Adrenal gland (tissue), 19 donors: ENCODE measurements at places on chromosomes 1 and 21.
A peak's percentile ranks its signal among the peaks of the same experiment; 100 is the strongest.

DNA sequence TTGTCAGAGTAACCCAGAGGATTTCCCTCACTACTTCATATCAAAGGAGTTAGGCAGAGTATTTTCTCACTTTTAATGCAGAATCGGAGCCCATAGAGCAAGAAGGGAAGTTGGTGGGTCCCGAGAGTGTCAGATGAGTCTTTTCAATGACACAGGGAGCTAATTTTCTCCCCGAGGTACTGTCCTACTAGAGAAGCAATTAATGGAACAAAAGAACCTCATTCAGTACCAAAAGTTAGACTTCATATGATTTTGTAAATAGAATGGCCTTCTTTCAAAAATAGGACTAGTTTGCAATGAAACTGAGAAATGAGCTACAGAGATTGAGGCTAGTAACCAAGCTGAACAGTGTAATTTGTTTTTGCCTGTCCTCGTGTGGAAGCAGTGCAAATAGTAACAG is 3.9 kb downstream of the NCAM2 start:
- DNase-seq, result no peak

DNA sequence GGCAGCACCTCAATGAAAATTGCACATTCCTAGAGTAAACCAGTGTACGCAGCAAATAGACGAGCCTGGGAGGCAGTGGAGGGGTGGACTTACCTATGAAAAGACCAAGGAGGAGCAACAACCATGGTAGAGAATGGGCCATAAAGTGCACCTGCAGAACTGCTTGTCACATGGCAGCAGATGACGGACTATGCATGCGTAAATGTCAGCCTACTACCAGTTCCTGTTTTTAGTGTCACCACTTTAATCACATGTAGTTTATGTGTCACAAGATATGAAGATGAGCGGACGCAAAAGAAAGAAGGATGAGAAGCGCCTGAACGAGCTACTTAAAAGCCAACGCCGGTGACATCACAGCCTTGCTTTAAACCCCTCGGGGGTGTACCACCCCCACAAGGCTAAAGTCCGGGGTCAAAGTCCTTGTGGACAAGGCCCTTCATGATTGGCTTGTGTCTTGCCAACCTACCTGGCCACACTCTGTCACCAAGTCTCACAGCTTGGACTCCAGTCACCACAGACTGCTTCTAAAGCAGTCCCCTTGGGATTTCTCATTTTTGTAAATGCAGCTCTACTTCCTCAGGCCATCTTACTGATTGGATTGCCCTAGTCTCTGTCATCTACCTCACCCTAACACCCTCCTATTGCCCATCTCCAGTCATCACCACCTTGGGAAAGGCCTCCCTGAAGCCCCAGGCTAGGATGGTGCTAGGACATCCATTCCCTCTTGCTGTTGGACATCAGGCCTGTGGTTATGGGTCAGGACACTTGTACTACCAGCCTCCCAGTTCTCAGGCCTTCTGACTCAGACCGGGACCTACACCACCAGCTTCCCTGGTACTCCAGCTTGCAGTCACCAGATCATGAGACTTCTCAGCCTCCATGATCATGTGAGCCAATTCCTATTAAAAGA is 6.0 kb upstream of the LY9 start:
- no peak for DNase-seq

- no peak for DNase-seq
Measured at GRCh38 chr1:118711356-118711755, 276.8 kb downstream of the TBX15 start.

GRCh38 chr1:89271341-89272015 is 1.2 kb downstream of the GBP5 start:
- DNase-seq, result no peak

GRCh38 chr1:43885279-43885801 is 48.3 kb upstream of the ARTN start:
- no peak for DNase-seq

GRCh38 chr1:86339014-86339812 is 56.9 kb downstream of the ODF2L start:
- no peak for DNase-seq

DNA sequence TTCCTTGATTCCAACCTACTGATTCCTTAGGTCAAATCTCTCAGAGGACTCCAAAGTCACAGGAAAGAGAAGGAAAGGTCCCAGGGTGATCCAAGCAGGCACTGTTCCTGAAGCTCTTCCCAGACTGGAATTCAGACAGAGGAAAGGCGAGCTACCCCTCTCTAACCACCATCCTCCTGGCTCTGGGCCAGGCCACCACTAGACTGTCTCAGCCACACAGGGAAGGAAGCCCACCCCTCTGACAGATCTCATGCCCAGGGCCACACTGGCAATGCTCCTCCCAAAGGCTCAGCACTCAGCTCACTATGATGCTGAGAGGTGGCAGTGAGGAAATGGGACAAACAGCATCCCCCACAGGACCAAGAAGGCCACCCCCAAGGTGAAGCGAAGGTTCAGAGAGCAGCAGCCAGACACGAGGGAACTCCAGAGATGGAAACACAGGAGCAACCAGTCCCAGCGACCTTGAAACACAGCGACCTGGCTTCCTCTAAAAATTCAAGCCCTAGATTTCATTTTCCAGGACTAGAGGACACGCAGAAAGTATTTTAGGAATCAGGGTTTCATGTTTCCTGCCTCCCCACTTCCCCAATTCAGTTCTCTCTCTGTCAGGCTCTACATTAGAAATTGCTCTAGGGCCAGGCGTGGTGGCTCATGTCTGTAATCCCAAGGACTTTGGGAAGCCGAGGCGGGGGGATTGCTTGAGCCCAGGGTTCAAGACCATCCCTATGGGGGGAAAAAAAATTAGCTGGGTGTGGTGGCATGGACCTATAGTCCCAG is 18.8 kb downstream of the PIK3C2B start:
- DNase-seq, result no peak

DNA sequence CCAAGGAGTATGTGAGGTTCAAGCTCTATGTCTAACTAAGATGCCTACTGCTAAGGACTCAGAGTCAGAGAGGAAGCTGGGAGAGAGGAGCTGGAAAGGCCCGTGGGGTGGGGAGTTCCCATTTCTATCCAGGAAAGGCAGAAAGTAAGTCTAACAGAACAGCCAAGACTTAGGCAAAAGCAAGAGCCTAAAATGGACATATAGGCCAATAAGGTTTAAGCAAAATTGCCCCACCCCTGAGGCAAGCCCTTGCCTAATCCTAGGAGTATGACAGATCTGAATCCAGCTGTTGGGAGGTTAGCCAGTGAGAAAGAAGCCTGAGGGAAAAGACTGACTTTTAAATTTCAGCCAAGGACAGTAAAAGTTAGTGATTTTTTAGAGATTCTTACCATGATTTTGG is 1.6 kb upstream of the KLHDC9 start:
- DNase-seq, result no peak

- no peak for DNase-seq
Measured at GRCh38 chr1:89808441-89809117, 12.3 kb upstream of the LRRC8D start.

- no peak for DNase-seq
Measured at GRCh38 chr1:210061992-210062391, 124.0 kb downstream of the SYT14 start.

- DNase-seq, result no peak
Measured at GRCh38 chr21:41387042-41387819, 25.4 kb downstream of the MX2 start.

GRCh38 chr1:212591922-212592321 is 16.6 kb upstream of the ATF3 start:
- no peak for DNase-seq

- no peak for DNase-seq
Measured at GRCh38 chr1:28718586-28719331, 18.0 kb upstream of the YTHDF2 start.

GRCh38 chr21:45550522-45551210 is 8.4 kb upstream of the SLC19A1 start:
- DNase-seq, result peak; percentile 34

DNA sequence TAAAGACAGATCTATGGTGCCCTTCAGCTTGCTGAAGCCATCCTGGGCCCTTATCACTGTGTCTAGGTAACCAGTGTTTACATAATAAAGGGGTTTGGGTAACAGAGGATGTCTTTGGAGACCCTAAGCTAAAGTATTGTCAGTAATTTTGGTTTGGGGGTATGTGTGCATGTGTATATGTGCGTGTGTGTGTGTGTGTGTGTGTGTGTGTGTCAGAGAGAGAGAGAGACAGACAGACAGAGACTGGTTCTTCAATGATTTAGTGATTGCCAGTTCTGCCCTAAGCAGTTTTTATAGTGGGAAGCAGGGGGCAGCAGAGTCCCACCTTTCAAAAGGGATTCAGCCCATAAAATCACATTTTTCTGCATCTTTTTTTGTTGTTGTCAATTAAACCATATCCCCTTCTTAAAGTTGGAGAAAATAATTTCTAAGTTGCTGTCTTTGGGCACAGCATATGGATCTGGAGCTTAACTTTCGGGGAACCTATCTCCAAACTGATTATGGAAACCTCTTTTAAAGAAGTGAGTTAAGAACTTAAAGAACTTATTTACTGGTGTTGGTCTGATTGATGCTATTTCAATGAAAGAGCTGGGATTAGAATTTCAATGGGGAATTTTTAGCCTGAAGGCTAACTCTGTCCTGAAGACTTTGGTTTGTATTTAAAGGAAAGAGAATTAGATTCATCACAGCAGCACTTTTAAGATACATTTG is 51.1 kb downstream of the ZNF326 start:
- no peak for DNase-seq
